ENCODE measurements at places on chromosomes 5 and 9.

- DNase-seq: no peak
These were observed 103.2 kb downstream of the PDE4D start for GRCh38 chr5:59790376-59790775.

DNA sequence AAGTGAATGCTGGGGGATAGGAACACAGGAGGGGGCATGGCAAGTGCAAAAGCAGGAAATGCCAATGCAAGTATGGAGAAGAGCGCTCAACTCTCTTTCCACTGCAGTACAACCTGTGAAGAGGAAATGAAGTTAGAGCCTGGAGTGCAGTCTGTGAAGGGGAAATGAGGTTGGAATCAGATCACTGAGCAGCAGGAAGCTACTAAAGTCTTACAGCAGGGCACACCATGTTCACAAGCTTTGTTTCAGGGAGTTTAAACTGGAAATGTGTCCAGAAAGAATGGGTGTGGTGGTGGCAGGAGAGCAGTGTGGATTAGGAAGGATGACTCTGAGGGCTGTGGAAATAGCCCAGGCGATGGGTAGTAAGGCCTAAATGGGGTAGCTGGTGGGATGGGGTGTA lies 15.4 kb downstream of the ARHGEF37 start:
- no peak for DNase-seq

- no peak for DNase-seq
These were observed 266.3 kb downstream of the PSAT1 start for GRCh38 chr9:78563269-78563668.

- no peak for DNase-seq
These were observed 4.5 kb downstream of the EGR1 start for GRCh38 chr5:138469540-138470321.

DNA sequence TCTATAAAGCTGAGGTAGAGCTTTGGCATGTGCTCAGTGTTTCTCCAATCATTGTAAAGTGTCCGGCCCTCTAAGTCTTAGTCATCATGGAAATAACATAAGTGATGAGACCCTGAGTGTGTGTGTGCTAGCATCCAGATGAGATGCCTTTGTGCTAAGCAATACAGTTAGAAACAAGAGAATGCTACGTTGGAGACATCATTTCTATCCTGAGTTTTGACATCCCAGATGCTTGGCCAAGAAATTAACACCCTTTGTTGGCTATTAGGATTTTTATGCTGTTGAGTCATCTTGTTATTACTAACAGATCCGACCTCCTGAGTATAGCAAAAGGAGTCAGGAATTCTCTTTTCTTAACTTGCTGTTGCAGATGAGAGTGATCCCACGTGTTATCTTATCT lies 508.0 kb downstream of the GADD45G start:
- no peak for DNase-seq

DNA sequence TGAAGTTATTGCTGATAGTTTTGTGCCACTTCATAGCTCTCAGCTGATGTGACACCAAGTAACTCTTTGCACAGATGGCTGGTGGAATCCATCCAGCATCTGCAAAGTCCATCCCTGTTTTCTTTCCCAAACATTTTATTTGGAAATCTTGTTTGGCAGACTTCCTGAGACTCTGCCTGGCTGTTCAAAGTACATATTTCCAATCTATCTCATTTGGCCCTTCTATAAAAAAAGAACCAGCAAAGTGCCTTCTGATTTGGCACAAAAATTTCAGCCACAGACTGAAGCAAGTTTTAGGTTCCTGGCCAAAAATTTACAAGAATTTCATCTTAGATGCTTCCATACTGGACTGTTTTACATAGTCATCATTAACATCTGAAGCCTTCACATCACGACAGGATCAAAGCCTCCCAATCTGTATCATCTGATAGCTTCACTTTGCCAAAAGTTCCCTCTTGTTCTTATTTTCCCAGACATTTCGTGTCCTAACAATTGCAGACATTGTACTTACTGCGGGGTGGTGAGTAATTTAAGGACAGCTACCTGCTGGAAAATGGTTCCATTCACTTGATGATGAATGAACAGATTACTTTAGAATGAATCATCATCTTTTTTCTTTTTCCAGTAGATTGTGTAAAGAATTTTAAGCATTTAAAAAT lies 377.3 kb downstream of the KIAA0825 start:
- no peak for DNase-seq

GRCh38 chr5:146130440-146131045 lies 25.2 kb upstream of the PLAC8L1 start:
- no peak for DNase-seq

GRCh38 chr5:35482167-35482755 lies 135.4 kb upstream of the SPEF2 start:
- peak; percentile 84 for DNase-seq

DNA sequence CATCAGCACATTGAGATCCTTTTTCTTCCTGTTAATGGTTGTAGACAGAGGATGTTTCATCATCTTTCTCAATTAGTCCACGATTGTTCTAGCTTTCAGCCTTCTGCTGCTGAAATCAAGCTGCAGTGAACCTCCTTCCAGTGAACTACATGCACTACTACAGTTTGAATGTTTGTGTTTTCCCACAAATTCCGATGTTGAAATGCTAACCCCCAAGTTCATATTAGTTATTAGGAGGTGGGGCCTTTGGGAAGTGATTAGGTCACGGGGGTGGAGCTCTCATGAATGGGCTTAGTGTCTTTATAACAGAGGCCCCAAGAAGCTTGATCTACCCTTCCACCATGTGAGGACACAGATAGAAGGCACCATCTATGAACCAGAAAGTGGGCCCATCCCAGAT lies 32.9 kb downstream of the NSG2 start:
- DNase-seq: no peak

GRCh38 chr9:120353506-120353905 lies 226.5 kb downstream of the CDK5RAP2 start:
- no peak for DNase-seq

GRCh38 chr5:128572930-128573319 lies 34.9 kb upstream of the FBN2 start:
- no peak for DNase-seq

GRCh38 chr5:96963267-96963666 lies 27.4 kb downstream of the LNPEP start:
- DNase-seq: no peak

DNA sequence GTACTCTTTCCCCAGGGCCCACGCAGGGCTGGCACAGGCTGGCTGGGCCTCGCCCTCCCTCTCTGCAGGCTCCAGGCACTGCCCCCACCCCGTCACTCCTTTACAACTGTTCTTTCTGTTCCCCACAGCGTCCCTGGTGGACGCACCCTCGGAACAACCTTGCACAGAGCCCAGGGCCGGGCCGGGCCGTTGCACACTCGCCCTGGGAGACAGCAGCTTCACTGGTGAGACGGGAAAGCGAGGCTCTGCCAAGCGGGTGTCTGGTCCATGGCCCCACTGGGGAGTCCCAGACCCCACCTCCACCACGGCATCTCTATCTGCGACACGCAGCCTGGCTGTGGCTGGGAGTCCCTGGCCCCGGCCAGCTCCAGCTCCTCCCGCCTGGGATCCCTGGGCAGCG lies 18.4 kb upstream of the QSOX2 start:
- DNase-seq: no peak

DNA sequence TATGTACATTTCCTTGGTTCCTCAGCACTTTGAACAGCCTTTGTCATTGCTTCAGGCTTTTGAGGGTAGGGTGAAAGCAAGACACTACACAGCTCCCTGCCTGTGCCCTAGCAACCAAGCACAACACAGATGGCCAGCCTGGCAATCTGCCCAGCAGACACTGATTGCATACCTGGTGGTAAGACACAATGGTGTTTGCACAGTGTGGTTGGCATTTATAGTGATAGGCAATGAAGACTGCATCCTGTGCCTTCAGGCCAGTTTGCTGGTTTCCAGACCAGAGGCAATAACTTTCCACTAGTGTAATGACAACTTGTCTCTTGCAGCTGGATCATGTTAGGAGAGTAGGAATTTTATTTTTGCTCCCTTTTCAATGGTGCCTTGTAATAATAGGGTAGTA lies 144.5 kb upstream of the TNC start:
- DNase-seq: no peak

- peak; percentile 74 for DNase-seq
These were observed 2.0 kb downstream of the LARP1 start for GRCh38 chr5:154756868-154757813.

- DNase-seq: no peak
These were observed 28.6 kb downstream of the MARCHF3 start for GRCh38 chr5:127001621-127002296.

- DNase-seq: no peak
These were observed 424 bp downstream of the HNRNPA0 start for GRCh38 chr5:137753691-137754187.

- no peak for DNase-seq
These were observed 7.6 kb downstream of the PTPA start for GRCh38 chr9:129118799-129119198.

- no peak for DNase-seq
These were observed 217.0 kb downstream of the PCSK5 start for GRCh38 chr9:76107482-76107881.

DNA sequence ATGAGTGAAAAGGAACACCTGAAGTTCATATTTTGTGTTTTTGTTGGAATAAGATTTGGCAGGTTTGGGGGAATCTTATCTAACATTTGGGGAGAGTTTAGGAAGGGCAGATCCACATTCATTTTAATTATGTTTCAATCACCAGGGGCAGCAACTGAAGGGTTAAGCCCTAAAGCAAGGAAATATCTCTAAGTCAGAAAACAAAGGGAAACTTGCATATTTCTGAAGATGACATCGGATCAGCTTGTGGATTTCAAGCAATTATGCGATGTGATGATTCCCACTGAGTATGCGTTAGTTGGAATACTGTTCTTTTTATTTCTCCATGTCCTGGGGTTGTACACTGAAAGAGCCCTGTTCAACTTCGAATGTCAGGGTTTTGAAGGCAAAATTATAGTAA lies 59.8 kb upstream of the NFIB start:
- DNase-seq: no peak

GRCh38 chr5:153619771-153620170 lies 129.3 kb downstream of the GRIA1 start:
- no peak for DNase-seq

DNA sequence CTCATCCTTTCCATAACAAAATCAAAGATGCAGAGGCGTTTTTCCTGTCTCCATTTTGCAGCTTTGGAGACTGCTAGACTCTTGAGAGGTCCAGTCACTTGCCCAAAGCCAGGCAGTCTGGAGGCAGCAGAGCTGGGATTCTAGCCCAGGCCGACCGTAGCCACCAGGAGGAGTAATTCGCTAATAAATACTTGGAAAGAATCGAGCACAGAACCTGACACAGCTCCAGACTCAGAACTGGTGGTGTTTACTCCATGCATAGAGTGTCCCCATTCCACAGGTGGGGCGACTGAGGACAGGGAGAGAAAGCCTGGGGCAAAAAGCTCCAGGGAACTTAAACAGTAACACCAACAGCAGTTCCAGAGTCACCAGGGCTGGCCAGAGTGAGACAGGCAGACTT lies 10.7 kb upstream of the CERCAM start:
- DNase-seq: peak; percentile 65

DNA sequence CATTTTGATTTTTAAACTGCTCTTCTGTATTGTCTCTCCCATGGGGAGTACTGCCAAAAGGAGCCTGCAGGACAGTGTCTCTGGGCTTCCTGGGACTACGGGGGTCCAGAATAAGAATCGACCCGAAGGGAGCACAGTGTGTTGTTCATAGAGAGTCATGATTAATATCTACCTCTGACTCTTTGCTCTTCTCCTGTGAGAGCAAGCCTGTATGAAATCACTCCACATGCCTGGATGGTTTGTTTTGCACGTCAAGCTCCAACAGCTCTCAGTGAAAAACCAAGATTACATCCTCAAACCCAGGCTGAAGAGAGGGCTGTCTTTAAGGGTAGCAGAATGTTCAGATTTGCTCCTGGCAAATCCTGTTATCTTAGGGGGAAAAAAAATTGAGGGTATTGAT lies 1860.0 kb upstream of the WWC1 start:
- DNase-seq: no peak

GRCh38 chr9:129641750-129642585 lies at the start of gene ASB6:
ASB6 (minus strand) TSS chr9:129642151; CDS start chr9:129641999, 152 bp downstream.
- peak; percentile 100 for DNase-seq

DNA sequence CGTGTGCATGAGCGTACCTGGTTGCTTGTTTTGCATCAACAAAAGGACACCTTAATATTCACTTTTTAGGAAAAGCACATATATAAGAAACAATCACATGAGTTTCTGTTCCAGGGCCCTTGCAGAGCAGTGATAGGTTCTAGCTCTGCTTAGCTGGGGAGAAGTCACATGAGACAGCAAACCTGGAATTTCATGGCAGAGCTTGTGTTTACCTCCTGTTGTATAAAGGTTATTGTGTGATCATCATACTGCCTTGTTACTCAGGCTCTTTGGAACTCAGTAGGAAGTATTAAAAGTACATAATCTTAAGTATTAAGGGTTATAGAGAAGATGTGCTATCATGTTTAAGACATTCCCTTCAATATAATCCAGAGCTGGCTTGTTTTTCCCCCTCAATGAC lies 18.0 kb upstream of the VLDLR start:
- no peak for DNase-seq

- DNase-seq: peak; percentile 91
These were observed 83.7 kb upstream of the SMIM15 start for GRCh38 chr5:61245936-61246335.

GRCh38 chr5:10987925-10988504 lies 227.0 kb upstream of the DAP start:
- no peak for DNase-seq

DNA sequence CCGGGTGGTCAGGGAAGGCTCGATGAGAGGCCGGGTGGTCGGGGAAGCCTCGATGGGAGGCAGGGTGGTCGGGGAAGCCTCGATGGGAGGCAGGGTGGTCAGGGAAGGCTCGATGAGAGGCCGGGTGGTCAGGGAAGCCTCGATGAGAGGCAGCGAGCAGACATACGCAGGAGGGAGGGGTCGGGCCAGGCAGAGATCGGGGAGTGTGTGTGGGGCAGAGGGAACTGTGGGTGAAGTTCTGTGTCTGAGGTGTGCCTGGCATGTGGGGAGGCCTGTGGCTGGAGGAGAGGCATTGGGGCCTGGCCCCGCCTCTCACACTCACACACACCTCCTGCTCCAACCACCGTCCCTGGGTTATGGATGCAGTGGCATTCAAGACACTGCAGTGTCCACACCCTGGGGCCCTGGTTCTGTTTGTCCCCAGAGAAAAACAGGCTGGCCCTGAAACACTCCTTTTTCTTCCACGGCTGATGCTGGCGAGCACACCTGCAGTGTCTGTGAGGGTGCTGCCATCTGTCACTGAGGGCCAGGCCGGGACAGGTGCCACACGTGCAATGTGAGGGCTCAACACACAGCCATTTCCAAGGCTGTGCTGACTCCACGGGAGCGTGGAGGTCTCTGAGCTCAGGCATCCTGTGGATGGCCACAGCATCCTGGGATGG lies 6.5 kb upstream of the PLEKHG4B start:
- peak; percentile 97 for DNase-seq

DNA sequence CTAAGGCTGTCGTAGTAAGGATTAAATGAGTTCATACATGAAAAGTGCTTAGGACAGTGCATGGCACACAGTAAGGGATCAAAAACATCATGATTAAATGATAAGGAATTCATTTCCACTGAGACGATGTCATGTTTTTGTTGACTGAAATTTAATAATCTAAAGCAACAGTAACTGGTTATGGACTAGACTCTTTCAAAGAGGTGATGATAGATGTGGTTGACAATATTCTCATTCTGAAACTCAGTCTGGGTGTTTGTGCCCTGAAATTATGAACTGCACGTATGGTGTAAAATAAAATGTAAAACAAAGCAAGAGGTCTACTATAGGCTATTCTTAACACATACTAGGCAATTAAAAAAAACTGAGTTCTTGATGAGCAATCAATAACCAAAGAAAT lies 280.0 kb downstream of the DENND1A start:
- no peak for DNase-seq

GRCh38 chr9:137326445-137327065 lies 24.5 kb upstream of the NRARP start:
- DNase-seq: no peak
